T-helper 2 cell (primary cell): ENCODE measurements at places on chromosomes 4 and X.

GRCh38 chr4:141826260-141826659, 189.9 kb downstream of the IL15 start:
- DNase-seq: no peak

GRCh38 chr4:98113012-98113411, 30.3 kb downstream of the STPG2 start:
- no peak for DNase-seq

DNA sequence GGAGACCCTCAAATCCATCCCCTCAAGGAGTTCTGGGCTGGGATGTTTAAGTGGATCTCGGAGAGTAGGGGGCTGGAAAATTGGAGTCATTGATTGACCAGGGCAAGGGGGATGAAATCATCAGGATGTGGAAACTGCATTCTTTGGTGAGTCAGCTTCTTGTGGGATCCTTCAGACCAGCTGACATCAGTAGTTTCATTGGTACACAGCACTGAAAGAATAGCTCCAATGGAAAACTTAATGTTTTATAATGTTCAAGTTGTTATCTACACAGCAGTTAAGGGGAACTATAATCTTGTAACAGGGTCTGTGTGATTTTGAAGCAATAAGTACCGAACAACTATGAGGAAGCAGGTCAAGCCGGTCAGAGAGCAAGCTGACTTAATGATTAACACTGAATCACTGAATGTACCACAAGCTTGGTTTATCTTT, 506.1 kb downstream of the RPA4 start:
- DNase-seq: no peak

DNA sequence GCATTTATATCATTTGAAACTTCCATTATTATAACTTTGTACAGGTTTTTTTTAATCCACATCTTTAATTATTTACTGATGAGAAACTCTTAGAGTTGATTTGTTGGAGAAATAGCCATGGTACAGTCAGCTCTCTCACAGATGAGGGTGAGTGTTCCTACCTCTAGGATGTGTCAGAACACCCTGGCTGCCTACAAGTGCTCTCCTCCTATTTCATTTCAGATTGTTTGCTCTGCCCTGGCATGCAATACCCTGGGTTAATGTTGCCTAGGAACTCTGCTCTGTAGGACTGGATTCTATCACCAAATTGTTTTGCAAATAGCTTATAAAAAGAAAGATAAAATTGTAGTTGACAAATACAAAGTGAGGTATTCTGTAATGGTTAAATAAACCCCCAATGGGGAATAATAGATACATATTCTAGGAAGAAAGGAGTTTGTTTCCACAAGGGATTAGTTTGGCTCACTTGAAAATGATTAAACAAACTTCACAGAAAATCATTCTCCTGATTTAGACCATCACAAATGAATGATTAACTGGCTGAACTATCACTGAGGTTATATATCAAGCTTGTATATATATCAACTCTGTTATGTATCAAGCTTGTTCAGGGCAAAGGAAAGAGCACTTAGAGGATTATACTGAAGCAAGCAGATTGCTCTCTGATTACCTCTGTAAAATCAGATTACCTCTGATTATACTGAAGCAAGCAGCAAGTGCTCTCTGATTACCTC, 150.0 kb downstream of the PDE5A start:
- no peak for DNase-seq

DNA sequence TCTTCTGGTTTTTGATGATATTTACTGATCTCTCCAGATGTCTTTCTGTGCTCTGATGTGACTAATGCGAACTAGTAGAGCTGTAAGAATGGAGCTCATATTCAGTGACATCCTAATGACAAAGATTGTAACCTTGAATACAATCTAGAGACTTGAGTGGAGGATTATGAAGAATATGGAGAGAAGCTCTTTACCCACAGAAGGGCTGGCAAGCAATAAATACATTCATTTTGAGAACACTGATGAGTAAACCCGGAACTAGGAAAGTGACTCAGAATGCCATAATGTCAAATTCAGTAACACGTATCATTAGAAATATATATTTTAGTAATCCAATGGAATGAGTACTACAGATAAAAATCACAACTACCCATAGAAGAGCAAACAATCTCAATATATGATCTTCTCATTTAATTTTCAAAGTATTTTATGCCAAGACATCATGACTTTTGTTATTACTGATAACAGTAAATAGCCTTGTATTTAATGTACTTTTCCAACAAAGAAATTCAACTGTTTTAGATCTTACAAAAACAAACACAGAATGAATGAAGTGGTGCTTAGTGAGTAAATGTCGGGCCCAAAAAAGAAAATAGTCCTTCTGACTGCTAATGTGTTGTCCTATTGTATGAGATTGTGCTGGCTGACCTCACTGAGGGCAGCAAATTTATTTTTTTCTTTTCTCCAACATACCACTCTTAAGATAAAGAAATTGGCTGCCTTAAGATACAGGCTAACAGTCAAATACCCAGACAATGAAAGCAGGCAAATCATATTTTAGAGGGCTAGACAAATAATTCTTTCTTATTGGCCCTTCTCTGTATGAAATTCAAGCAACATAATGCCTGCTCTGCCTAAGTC, 49.2 kb upstream of the HDAC8 start:
- no peak for DNase-seq

GRCh38 chrX:12929701-12930100, 23.3 kb downstream of the TLR8 start:
- DNase-seq: no peak

DNA sequence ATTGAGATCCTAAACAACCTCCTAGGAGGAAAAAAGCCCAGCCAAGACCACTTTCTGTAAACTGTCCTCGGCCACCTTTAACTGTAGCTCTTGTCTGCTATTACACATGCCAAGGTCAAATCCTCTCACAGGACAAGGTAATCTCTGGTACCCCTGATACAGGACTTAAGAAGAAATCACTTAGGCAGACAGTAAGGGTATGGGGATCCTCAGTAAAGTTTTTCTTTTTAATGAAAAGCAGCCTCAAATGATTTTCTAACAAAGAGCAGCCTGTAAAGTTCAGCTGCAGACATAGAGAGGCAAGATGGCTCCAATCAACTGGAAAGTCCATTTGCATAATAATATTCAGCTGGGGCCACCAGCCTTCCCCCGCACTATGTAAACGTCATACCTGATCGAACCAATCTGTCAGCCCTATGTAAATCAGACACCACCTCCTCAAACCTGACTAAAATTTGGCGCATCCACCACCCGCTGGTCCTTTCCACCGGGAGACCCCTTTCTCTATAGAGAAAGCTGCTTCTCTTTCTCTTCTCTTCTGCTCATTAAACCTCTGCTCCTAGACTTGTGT, 14.6 kb upstream of the MPP1 start:
- no peak for DNase-seq

DNA sequence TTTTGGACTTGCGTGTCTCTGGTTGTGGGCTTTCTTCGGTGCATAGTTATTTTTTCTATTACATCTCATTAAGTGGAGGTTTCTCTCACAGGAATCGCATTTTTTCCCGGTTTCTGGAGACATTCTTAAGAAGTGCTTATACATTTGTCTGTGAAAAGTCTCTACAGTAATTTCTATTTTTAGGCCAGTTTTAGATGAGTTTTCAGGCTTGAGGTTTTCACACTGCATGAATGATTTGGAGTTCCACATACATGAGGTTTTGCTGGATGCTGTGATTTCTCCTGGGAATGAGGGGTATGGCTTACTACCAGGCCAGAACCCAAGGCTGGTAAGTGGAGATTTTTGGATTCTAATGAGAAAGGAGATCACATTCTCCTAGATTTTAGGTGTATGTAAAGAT, 422.6 kb upstream of the SLIT2 start:
- no peak for DNase-seq

DNA sequence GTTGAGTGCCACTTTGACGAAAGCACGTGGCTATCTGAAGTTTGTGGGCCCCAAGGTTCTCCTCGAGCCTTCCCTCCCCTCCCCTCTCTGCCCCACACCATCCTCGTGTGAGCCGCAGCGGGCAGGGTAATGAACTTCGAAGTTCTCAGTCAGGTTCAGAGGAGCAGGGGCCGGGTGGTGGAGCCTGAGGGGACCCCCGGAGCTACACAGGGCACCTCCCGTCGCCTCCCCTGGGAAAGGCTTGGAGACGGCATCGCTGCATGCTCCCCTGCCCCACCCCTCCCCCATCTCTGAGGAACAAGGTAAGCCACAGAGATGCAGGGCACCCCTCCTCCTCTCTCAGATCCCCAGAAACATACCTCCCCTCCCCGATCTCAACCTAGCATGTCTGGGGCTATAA, 2.8 kb upstream of the NKX1-1 start:
- no peak for DNase-seq

- no peak for DNase-seq
Measured at GRCh38 chrX:47129899-47130358, 14.6 kb downstream of the NDUFB11 start.

DNA sequence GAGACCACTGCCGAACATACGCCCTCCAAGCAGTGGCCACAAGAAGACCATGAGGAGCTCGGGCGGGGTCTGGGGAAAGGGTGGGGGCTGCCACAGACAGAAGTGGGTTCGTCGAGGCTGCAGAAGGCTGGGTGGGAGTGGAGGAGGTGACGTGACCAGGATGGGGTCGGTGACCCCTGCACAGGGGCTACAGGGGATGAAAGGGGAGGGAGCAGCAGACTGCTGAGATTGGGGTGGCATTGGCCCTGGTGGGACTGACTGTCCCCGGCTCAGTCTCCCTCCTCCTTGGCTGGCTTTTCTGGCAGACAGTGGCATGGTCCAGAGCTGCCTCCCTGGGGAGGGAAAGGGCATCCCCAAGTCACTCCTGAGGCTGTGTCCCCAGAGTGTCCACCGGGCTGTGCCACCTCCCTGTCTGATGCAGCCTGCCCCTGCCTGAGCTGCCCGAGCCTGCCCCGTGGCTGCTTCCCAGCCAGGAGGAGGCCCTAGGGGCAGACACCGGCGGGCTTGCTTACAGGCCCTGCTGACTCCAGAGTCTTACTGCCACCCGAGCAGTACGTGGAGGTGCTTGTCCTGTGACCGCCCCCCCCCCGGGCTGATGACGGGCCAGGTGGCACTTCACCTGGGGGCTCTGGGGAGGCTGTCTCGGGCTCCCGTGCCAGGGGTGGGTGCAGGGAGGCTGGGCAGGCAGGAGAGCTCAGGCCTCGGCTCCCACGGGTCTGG, 7.2 kb downstream of the SH3BP2 start:
- DNase-seq: peak; percentile 39

- DNase-seq: no peak
Measured at GRCh38 chr4:141810038-141810711, 173.8 kb downstream of the IL15 start.

DNA sequence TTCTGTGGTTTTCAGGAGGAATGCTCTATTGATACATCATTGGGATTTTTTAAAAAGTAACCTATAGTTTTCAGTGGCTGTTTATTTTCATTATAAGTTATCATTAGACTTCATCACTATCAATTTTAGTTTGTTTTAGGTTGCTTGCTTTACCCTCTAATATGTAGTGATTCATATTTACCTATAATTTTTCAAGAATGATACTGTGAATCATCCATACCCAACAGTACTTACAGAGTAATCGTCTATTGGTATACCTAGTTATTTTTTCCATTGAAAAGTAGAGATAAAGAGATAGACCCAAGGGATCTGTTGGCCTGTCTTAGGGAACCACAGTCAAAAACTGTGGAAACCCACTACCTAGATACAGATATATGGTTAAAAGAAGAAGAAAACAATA, 83.3 kb downstream of the KLHL34 start:
- DNase-seq: no peak

GRCh38 chr4:145541346-145541745, 59.7 kb downstream of the SMAD1 start:
- DNase-seq: no peak

DNA sequence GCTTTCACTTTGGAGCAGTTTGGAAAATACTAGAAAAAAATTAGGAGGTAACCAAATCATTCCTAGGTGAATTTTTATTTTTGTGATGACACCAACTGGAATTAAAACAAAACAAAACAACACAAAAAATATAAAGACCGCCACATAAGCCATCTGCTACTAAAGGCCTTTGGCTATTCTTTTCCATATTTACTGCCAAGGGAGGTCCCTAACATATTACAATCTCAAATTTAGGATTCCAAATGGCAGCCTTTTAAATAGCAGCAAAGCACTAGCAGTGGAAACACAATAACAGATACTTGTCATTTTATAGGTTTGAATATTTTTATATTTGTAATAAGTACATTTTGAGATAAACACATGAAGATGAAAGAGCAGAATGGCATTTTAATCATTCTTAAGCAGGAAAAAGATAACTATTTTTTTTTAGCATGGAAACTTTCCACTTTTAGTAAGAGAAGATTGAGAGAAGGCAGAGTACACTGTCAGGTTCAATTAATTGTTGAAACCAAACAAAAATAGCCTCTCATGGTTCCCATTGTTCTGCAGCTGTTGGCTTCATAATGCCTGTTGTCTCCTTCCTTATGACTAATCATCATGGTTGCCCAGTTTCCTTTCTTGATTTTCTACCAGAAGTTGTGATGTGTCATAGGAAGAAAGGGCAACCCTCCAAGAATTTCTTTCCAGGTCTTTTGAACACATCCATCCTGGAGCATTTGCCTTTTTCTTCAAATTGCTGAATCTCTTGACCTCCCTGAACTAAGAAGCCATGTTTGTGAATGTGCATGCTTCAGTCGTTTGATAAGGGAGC, 219.0 kb upstream of the EMCN start:
- no peak for DNase-seq

DNA sequence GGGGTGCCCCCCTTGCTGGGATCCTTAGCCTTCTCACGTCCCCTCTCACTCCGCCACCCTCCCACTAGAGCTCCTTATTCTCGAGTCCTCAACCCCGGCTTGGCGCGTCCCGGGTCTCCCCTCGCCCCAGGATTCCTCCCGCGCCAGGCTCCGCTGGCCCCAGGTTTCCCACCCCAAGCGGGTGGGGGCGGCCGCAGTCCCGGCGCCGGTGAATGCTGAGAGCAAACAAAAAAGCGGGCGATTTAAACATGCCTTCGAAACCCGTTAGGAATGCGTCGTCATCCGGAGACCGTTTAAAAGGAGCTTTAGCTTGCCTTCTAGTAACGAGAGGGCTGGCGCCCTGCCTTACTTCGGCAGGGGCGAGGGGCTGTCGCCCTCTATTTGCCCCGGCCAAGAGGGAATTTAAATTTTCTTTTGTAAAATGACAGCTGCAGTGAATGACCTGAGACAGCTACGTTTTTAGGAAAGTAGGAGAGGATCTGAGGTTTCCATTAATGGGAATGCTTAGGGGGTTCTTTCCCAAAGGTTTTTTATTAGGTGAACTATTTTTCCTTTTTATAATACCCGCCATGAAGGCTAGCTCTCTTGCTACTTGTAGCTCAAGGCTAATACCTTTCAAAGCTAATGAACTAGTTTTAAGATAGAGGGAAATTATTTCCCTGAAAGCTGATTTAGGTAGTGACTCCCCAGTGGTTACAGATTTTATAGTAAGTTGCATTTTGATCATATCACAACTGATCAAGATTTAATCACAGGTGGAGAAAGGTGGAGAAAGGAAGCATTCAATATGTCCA, 3.1 kb downstream of the JADE1 start:
- DNase-seq: peak; percentile 11

DNA sequence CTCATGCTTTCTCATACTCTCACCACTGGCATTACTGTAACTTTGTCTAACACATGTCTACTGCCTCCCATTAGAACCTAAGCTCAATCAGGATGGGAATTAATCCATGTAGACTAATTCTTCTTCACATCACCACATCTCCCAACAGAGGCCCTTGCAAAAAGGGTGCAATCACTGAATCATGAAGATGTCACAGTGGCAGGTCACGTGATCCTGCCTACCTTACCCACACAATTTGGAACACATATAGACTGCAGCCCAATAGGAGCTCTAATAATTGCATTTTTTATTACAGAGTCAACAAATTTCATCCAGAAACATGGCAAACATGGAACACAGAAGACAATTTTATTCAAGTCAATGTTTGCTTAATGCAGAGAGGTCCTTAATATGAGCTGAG, 146.6 kb downstream of the NR3C2 start:
- DNase-seq: no peak

- DNase-seq: peak; percentile 1
Measured at GRCh38 chrX:49876750-49877149, 2.5 kb upstream of the USP27X start.
